Neural crest cell (in vitro differentiated cells): ENCODE measurements at places on chromosomes 13 and 19. TPM values are rescaled to one million over a fixed set of nuclear protein-coding genes. Genes with fewer than 3 reads are reported as not detected.

Gene USHBP1
- 0.23 and 0.57 TPM in 2 replicates for total RNA-seq

Gene RASAL3
- not detected in 2 replicates for total RNA-seq

Gene NLRP11
- total RNA-seq: not detected in 2 replicates

Gene NLRP9
- total RNA-seq: not detected in 2 replicates

Gene KIR2DL1
- total RNA-seq: not detected in 2 replicates
